ENCODE measurements at places on chromosomes 5 and 9.

DNA sequence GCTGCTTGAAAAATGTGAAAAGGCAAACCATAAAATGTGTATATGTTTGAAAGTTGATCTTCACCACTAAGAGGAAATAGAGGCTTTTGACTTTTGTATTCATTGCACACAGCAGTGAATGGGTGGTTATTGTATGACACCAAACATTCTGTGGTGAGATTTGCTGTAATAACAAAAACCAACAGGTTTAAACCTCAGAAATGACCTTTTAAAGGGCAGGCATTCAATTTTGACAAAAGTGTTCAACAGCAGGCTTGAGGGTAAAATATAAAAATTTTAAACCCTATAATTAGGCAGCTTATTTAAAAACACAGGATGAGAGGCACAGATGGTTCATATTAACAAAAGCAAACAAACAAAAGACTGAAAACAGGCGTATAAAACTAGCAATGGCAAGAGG lies 128.1 kb upstream of the NUDT12 start:
- no peak for ATAC-seq

DNA sequence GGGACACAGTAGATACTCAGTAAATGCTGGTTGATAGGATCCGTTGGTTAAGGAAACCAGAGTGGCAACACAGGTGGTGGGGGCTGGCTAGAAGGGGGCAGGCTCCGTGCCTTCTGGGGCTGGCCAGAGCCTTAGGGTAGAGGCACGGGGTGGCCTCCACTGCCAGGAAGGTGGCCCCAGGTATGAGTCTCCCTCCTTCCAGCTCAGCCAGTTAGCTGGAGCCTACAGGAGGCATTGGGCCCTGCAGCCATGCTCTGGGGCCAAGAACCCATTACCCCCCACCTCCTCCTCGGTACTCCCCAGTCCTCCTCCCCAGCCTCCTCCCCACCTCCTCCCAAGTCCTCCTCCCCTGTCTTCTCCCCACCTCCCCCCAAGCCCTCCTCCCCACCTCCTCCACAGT lies 27.7 kb downstream of the CXXC5 start:
- no peak for ATAC-seq

GRCh38 chr5:123180676-123181393 lies 91.8 kb downstream of the PRDM6 start:
- no peak for ATAC-seq

GRCh38 chr9:22240619-22241018 lies 206.0 kb upstream of the DMRTA1 start:
- peak; percentile 53 for ATAC-seq

DNA sequence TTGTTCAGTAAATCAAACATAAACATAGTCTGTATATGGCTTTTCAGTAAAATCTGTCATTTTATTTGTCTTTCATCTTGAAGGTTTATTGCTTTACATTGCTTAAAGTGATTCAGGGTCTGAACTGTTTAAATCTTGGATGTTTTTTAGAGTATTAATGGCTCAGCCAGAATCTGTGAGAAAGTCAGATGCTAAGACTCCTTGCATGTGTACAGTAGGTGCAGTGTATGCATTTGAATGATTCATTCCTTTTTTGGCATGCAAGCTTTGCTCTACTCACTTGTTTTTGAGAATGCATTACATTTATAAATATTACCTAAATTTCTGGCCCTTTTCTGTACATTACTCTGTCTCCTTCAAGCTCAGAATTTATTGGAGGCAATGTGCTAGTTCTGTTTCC lies 271.0 kb upstream of the RIOK2 start:
- no peak for ATAC-seq

GRCh38 chr5:78387468-78388153 lies 27.2 kb downstream of the SCAMP1 start:
- ATAC-seq, result no peak

DNA sequence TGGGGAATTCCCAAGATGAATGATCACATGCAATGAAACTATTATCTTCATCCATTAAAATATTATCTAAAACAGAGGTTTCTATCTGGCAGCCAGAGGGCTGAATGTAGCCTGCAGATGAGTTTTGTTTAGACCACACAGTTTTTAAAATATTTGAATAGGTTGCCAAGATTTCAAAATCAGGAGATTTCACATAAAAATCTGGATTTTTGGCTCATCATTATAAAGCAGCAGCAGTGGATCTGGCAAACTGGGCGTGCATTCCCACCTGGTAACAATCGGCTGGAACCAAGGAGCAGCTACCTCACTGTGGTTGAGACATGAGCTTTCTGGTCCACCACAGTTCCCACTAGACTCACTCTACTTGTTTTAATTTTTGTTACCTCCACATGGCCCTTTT lies 155.1 kb downstream of the BNC2 start:
- no peak for ATAC-seq

DNA sequence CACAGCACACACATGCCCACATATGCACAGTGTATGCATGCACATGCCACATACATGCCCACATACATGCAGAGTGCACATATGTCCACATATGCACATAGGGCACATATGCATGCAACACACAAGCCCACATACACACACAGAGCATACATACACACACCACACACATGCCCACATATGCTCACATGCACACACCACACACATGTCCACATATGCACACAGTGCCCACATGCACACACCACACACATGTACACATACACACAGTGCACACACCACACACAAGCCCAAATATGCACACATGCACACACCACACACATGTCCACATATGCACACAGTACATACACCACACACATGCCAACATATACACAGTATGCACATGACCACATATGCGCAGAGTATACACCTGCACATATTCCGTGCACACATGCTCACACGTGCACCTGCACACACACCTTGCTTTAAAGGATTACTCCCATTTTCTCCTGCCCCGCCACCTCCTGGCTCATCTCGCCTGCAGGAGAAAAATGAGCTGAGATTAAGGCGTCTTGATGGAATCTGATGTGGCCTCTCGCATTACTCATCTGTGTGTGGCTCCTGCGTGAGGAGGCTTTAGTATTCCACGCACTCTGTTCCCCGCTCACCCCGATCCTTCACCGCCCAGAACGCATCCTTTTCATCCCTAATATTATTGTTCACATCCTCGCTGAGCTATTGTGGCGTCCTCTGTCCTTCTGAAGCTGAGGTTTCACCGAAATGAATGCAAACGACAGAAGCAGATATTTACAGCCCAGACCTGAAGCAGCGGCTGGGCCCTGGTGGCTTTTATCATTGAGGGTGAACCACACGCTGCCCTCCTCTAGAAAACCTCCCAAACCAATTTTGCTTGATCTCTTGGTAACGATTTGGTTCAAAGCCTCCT lies 182.7 kb downstream of the OLFM1 start:
- ATAC-seq, result no peak

DNA sequence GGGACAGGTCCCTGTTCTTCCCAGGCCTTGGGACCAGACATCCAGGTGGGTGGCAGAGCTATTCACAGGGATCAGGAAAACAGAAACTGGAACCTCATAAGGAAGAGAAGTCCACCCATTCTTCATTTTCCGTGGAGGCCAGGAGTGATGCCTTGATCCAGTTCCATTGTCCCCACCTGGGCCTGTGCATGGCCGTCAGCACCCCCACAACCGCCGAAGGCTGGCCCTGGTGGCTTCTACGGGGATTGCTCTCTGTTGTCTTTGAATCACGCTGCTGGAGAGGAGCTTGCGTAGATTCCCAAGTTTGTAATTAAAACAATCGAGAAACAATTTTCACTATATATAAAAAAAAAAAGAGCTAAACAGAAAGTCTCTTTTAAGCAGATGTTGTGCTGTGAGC lies 134.4 kb downstream of the MVB12B start:
- no peak for ATAC-seq

DNA sequence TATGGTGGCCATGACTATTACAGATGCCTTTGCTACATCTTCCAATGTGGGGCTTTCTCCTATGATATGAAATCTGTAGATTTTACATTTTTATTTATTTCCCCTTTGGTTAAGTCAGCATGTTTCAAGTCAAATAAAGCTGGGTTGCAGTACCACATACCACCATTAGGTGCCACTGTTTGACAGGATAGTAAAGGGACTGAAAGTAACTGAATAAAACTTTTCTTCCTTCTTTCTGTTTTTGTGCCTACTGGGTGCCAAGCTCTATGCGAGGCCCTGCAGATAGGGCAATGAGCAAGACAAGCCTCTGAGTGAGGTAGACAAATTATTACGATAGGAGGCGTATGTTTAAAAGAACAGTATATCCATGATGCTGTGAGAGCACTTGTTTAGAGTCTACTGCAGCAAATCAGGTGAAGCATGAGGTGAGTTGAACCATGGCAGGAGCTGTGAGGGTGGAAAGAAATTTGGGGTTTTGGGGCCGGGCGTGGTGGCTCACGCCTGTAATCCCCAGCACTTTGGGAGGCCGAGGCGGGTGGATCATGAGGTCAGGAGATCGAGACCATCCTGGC lies 64.8 kb downstream of the GDNF start:
- no peak for ATAC-seq

- no peak for ATAC-seq
Measured at GRCh38 chr5:1763960-1764605, 35.6 kb downstream of the MRPL36 start.

GRCh38 chr5:175347027-175347426 lies 97.0 kb downstream of the DRD1 start:
- peak; percentile 54 for ATAC-seq

DNA sequence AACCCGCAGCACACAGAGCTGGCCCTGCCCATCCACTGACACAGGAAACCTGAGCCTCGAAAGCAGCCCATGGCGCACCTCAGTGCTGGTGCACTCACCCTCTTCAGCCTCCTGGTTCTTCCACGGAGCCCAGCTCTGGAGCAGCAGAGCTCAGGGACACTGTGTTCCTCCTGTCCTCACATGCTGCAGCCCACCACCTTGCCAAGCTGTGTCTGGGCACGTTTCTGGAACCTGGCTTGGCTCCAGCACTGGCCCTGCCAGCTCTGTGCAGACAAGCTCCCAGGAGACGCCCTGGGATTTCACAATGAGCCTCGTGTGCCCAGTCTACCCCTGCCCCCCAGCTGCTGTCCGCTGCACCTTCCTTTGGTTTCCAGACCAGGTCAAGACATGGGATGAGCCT lies 119.5 kb downstream of the SYK start:
- ATAC-seq, result peak; percentile 90

DNA sequence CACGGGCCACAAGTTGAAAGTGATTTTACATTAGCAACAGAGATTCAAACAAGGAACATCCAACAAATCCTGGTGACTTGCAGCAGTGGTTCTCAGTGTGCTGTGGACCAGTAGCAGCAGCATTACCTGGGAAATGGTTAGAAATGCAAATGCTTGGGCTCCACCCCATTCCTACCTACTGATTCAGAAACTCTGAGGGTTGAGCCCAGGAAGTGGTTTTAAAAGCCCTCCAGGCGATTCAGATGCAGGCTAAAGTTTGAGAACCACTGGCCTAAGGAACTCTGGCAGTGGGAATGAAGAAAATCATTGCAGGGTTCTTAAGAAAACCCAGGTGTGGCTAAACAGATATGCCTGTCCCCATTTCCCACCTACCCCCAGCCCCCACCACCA lies 398.8 kb downstream of the ENC1 start:
- peak; percentile 93 for ATAC-seq

DNA sequence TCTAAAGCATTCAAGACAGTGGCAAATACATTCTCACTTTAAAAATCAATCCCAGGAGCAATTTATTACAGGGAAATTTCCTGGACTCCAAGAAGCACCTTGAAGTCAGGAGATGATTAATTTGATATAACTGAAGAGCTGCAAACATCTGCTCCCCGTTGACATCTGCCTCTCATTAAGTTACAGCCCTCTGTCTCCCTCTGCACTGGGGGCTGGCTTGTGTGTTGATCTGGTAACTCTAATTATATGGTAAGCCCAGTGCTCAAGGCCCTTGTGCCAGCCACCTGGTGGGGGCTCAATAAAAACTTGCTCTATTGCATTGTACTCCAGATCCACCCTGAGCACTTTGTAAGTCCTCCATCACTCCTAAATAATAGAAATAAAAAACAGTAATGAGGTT lies 131.1 kb upstream of the ZNF462 start:
- ATAC-seq, result no peak

DNA sequence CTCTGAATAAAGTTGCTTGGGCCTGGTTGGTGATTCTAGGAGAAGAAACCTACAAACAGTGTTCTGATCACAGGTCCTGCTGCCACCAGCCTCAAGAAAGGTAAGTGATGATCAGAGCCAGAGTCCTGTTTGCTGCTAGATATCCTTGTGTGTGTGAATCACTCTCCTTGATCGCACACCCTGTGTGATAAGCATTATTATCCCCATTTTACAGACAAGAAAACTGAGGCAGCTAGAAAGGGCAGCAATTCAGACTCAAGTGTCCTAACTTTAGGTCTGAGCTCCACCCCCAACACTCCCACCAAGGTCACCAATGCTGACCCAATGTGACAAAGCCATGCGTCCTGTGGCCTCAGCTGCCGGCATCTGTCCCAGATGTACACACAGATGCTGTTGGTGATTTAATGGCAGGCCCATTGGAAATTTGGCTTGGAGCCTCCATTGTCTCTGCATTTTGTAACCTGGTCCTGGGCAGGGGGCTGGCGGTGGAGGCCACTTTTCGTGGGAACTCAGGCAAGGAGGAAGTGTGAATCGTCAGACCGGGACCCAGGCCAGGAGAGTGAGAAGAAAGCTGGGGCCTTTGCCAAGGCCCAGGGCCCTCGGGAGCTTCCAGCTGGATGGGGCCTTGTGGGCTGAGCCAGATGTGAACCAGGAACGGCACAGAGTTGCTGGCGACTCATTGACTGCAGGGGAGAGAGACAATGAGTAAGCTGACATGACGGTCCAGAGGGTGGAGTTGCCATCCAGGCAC lies 29.8 kb upstream of the GGTA1 start:
- ATAC-seq, result peak; percentile 91

- no peak for ATAC-seq
Measured at GRCh38 chr5:178368274-178368673, 135.7 kb upstream of the PHYKPL start.

DNA sequence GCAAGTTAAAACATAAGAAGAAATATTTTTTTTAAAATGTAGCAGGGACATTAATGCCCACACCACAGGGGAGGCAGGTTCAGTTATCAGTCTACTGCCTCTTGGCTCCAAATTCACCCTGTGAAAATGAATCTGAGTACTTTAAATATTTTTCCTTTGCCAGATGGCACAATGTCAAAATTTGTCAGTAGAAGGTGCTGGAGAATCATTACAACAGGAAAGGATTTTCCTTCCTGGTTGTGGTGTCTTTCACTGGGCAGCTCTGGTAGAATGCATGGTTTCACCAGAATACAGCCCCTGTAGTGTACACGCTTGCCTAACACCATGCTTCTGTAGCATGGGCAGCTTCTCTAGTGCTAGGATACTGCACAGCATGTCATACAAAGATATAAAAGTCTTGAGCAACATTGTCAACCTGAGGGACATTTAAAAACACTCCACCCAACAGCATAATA lies 9.7 kb upstream of the SREK1 start:
- ATAC-seq, result peak; percentile 31
